Activated CD8-positive, alpha-beta memory T cell treated with anti-CD3 and anti-CD28 coated beads, Interleukin-2, amount 50 U/mL, for 48 hours (primary cell): ENCODE measurements at places on chromosomes 16 and 17.

GRCh38 chr17:329784-330420 is 22.7 kb downstream of the RPH3AL start:
- no peak for DNase-seq

DNA sequence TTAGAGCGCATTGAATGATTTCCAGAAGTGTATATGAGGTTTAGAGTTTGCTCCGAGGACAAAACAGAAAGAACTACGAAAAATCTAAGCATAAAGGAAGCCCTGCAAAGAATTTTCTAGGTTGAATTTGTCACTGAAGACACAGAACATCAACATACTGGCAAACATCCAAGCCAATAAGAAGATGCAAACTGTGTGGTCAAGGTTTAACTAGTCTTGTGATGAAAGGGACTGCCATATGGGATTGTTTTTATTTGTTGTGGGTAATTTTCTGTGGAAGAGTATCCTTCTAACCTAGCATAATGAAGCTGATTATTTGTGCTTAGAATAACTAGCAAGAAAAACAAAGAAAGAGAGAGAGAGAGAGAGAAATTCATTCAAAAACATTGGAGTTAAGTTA is 492.0 kb upstream of the ERCC4 start:
- DNase-seq = no peak

DNA sequence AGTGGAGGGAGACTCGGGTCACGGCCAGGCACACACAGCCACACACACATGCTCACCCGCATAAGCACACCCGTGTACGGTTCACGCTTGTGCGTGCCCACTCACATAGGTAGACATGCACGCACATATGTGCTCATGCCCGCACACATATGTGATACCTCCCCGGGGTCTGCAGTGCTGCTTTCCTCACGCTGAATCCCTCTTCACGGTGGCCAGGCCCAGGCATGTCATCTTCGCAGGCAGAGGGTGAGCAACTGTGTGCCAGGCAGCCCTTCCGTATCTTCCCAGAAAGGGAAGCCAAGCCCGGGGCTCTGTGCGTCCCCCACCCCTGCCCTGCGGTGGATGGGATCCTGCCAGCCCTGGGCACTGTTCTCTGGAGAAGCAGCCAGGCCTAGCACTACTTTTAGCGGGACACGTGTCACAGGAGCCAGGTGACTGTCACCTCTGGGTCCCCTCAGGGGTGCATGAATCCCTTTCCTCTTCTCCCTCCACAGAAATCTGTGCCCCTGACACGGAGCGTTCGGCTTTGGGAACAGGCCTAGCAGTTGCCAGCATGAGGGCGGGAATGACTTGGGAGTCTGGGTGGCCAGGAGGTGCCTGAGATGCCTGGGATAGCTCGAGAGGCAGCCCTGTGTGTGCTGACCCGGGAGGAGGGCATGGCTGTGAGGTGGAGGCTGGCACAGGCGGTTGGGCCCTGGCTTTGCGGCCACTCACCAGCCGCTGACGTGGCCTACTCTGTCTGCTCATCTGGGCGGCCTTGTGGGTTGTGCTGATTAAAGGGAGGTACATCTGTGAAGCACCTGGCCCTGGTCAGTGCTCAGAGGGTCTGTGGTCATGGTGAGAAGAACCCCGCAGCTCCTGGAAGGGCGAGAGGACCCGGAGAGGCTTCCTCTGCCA is 47.5 kb downstream of the BAIAP2 start:
- DNase-seq = no peak

- no peak for DNase-seq
Measured at GRCh38 chr16:4109250-4109736, 6.9 kb downstream of the ADCY9 start.
